ENCODE measurements at places on chromosomes 6 and 20.

DNA sequence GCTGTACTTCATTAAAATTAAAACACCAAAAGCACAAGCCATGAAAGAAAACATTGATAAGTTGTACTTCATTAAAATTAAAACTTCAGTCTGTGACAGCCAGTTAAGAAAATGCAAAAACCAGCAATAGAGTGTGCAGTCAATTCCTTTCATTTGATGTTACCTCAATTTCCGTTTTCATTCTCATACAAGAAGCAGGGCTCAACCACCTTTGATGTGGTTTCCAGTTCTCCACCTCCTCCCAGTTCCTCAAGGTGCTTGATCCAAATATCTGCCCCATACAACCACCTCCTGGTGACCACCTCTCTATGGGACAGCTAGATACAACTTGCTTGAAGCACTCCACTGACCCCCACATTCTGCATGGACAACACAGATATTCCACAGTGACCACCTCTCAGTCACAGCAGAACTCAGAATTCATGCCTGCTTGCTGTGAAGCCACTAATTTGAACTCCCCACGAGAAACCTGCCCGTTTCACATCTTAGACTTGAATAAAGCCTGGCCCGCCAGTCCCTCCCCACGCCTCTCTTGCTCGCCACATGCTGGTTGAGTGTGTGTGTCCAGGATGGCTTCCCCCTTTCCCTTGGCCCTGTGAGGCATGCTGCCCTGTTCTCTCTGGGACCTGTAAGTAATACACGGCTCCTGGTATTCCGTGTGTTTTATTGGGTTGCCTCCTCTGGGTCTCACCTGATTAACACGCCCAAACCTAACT is 66.1 kb downstream of the FAM50B start:
- DNase-seq: no peak

GRCh38 chr6:107114213-107114925 is 946 bp downstream of the BEND3 start:
- peak; percentile 85 for DNase-seq

- peak; percentile 52 for DNase-seq
These were observed 274.8 kb upstream of the EXOC2 start for GRCh38 chr6:967701-968100.

DNA sequence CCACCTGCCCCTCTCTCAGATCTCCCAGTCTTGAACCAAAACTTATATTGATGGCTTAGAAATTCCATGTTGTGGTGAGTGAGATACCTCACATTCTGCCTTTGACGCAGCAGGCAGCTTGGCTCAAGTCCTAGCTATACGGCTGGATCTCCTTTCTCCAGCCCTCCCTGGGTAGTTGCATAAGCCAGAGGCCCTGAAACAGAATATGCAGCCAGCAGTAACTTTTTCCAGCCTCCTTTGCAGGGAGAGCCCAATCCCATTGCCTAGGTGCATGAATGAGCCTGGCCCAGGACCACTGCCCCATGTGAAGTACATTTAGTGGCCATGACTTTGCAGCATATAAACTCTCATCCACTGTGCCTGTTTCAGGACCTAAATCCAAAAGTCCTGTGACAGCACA is 202.2 kb upstream of the CDYL start:
- DNase-seq: no peak

DNA sequence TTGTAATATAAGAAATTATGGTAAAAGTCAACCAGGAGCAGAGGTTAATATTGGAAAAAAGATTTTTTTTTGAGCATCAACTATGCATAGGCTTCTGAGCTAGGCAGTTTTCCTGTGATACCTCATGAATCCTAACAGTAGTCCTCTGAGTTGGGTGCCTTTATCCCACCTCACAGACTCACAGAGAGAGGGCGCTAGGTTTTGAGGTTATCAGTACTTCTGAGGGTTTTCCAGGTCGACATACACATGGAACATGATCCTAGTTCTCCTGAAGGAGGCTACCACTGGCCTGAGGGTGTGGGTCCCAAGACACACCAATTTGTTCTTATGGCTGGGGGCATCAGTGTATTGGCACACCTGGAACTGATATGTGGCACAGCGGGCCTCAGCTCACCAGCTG is 358.8 kb upstream of the JAG1 start:
- DNase-seq: no peak

- no peak for DNase-seq
These were observed 782.9 kb downstream of the PTPRT start for GRCh38 chr20:42406826-42407225.

GRCh38 chr6:151675746-151676459 is 131.6 kb upstream of the ESR1 start:
- peak; percentile 40 for DNase-seq

DNA sequence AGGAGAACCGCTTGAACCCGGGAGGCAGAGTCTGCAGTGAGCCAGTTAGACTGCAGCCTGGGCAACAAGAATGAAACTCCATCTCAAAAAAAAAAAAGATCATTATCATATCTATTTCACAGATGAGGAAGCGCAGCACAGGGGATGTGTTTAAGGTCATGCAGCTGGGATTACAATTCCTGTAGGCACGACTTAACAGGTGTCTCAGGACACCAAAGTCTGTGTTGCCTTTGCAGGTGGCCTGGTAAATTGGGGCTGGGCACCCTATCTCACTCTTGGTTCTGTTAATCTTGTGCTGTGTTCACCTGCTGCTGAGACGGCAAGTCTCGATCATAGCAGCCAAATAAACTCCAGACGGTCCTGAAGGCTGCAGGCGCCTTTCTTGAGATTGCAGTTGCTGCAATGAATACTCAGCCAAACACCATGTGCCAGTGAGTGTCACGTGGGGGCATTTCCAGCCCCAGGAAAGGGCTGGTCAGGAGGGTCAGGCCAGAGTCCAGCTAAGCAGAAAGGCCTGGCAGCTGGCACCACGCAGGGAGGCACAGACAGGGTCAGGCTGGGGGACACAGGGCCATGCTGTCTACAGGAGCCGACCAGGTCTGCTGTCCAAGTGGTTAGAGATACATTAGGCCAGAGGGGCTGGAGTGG is 55.8 kb downstream of the FGD2 start:
- no peak for DNase-seq

DNA sequence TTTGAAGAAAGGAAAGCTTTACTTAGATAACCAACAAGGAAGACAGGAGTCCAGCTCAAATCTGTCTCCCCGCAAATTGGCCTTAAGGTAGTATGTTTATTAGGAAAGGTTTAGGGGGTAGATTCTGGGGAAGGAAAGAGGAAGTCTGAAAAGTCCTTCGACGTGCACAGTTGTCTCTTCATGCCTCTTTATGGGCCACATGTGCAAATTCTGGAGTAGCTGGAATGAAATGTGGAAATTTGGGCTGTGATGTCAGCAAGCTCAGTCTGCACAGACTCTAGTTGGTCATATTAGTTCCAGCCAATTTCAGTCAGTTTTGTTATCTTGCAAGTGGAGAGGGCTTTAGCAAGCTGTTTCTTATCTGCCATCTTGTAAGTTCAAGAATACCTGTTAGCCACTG is 50.1 kb downstream of the NUP153 start:
- no peak for DNase-seq

GRCh38 chr20:63443606-63444395 is 28.7 kb downstream of the KCNQ2 start:
- no peak for DNase-seq

DNA sequence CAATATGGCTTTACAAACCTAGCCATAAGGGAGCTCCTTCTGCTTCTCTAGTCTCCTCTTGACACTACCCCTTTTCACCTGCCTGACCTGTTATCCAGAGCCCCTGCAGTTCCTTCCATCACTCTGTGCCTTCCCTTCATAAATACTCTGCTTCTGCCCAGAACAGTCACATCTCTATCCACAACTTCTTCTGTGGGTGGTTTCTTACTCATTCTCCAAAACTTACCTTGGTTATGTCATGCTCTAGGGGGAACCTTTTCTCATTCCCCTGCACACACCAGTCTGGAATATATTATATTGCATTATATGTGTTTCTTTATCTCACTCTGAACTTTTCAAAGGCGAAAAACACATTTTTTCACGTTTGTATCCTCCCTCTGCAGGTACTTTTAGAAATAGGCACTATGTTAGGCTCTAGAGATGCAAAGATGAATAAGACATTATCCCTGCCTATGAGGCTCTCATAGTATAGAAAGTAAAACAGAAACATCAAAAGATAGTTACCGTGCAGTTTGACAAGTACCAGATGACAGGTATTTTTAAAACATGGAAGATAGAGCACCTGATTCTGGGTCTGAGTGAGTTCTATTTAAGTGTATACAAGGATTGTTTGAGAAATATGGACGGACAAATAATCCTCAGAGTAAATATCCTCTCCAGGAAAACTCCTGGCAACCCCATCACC is 51.5 kb downstream of the AIG1 start:
- no peak for DNase-seq

DNA sequence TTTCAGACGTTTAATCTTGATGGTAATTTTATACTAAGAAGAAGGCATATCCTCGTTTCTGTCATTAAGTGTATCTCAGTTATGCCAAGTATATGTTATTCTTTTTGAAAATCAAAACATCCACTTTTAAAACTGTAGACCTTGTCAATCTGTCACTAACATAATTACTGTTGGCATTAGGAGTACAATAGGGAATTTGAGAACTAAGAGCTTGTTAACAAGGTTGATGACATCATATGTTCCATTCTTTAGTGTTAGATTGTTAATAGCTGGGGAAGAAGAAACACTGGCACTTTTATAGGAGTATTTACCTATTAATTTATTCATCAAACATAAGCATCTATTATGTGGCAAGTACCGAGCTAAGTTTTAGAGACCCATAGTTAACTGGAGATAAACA is 76.2 kb downstream of the MAP3K4 start:
- no peak for DNase-seq

DNA sequence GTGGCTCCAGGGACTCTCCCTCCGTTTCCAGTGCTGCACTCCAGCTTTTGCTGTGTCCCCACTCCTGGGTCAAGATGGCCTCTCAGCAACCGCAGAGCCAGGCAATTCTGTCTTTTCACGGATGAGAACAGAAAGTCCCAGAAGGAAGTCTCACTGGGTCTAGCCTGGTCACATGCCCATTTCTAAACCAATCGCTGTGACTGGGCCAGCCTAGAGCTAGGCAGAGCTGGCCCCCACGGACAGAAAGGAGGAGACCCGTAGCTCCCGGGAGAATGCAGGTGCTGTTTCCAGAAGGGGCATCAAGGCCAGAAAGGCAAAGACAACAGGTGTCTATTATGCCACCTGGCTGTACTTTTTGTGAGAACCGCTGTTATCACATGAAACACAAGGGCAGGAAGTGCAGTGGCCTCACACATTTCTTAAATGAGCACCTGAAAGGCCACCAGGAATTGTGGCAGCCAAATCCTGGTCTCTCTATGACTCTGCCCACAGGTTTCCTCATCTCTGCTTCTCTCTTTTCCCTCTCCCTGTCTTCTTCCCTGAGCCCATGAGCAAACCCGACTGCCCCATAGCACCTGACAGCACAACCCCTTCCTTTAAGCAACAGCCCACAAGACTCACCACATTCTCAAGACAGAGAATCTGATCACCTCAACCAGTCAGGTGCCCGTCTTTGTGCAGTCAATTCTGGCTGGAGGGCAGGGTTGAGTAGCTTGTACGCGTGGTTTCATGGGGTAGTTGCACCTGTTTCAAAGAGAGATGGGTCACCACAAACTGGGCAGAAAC is 37.1 kb upstream of the B4GALT5 start:
- DNase-seq: no peak
